Activated CD4-positive, alpha-beta T cell treated with anti-CD3 and anti-CD28 coated beads, Interleukin-2, amount 50 U/mL, for 24 hours (primary cell): ENCODE measurements at places on chromosomes 1 and 21.

GRCh38 chr1:44696101-44696500 lies 21.6 kb downstream of the ARMH1 start:
- DNase-seq: no peak

- no peak for DNase-seq
Measured at GRCh38 chr1:44909901-44910544, 67.0 kb upstream of the PTCH2 start.

- DNase-seq: no peak
Measured at GRCh38 chr1:147794570-147794969, 34.2 kb upstream of the GJA5 start.

- no peak for DNase-seq
Measured at GRCh38 chr1:56190806-56191365, 388.5 kb downstream of the PLPP3 start.

GRCh38 chr1:47262787-47263413 lies 30.9 kb upstream of the TAL1 start:
- DNase-seq: peak; percentile 1

DNA sequence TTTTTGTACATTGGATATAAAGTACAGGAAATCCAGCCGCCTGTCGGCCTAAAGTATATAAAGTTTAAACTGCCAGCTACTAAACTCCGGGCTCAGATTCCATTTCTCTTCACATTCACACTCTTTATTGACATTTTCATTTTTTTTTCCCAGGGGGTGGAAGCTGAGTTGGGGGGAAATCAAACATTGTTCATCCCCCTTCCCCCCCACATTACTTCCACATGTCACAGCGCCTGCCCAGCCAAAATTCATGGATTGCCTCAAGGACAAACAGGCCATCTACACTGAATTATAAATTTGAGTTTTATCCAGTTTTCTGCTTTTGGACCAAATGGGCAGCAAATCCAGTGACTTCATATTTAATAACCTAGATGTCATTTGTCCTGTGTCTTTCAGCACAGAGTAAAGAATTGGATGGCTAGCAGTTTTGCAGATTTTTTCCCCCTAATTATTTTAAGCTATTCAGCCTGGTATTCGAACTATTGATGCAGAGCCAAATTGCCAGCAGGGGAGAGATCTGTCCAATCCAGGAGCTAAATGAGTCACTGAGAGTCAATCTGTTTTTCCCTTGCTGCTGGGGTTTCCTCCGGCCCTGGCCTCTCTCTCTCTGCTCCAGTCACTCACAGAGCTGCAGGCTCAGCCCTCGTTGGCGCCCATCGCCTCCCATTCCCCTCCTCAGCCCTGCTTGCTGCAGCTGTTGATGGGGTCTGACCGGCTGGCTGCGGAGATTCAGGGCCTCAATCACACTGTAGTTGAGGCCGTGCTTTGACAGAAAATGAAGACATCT lies 98.0 kb downstream of the LMO4 start:
- DNase-seq: no peak

DNA sequence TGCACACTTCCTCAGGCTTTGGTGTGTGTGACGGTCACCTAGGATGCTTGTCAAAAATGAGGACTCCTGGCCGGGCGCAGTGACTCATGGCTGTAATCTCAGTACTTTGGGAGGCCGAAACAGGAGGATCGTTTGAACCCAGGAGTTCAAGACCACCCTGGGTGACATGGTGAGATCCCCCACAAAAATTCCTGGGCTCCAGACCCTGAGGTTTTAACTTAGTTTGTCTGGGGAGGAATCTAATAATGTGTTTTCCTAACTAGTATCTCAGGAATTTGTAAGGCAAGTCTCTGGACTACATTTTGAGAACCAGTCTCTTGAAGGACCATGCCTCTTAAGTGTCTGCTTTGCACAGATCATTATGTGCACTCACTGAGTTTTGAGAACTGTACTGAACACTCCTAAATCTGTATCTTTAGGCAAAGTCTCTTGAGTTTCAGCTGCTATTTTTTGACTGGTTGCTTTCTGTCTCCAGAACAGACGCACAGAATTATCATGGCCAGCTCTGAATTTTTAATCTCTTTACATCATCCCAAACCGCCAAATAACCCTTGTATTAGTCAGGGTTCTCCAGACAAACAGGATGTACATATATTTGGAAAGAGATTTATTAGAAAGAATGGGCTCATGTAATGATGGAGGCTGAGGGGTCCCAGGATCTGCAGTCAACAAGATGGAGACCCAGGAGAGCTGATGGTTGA lies 45.5 kb upstream of the VANGL1 start:
- DNase-seq: no peak

DNA sequence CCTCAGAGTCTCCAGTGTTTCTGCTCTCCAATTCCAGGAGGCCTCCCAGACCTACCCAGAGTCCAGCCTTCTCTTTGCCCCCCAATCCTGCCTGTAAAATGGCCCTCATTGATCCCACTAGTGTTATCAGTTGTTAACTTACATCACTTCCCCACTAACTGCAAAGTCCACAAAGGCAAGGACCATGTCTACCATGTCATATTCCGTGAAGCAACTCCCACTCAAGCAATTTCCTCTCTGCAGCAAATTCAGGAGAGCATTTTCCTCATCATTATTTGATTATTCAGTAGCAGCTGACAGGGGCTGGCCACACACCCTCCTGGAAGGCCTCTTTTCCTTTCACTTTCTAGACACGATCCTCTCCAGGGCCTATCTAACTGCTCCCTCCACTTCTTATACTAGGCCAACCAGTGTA lies 153.5 kb downstream of the RERE start:
- DNase-seq: no peak

DNA sequence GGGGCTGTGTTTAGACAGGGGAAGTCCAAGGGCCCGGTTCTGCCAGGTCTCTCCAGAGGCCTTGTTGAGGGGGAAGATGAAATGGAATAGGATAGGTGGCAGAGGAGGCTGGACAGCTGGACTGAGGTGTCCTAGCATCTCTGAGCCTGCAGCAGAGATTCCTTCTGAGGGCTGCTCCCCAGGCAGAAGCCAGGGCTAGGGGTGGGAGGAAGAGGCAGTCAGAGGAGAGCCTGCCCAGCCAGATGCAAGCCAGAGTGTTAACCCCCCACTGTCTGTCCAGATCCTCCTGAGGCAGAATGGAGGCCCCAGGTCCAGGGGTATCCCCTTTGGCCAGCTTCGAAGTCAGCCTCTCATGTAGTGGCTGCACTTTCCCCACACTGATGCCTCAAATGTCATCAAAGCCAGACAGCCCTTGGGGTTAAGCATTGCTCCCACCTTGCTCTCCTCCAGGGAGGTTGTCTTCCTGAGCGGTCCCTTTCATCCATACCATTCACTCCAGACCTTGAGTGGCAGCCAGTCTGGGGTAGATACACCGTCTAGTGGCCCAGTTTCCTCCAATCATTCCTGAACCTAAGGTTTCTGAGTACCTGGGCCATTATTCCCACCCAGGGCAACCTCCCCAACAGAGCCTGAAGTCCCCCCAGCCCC lies 1.7 kb downstream of the CSF1 start:
- no peak for DNase-seq

GRCh38 chr1:43512681-43513080 lies 18.0 kb upstream of the PTPRF start:
- DNase-seq: no peak

GRCh38 chr1:204280099-204280961 lies 66.5 kb upstream of the GOLT1A start:
- no peak for DNase-seq

GRCh38 chr1:186828611-186829454 lies at the start of gene PLA2G4A:
PLA2G4A (plus strand) TSS chr1:186828949; CDS start chr1:186854355, 25,406 bp downstream.
- peak; percentile 3 for DNase-seq

- DNase-seq: no peak
Measured at GRCh38 chr1:21284206-21285054, 5.8 kb downstream of the ECE1 start.

- DNase-seq: no peak
Measured at GRCh38 chr21:43854773-43855633, 10.0 kb upstream of the AGPAT3 start.

DNA sequence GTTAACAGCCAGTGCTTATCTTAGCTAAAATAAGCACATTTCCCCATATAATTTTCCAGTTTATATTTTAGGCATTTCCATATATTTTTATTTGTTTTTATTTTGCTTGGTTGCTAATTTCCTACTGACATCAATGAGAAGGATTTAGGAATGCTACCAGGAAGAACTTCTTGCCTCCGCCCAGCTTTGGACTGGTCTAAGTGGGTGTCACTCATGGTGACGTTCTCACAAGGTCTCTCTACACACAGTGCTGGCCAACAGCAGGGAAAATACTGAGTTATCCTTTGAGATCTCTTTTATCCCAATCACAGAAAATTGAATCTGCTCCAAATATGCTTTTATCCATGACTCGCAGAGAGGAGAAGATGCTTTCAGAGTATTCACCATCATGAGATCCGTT lies 13.2 kb downstream of the MX1 start:
- DNase-seq: no peak

DNA sequence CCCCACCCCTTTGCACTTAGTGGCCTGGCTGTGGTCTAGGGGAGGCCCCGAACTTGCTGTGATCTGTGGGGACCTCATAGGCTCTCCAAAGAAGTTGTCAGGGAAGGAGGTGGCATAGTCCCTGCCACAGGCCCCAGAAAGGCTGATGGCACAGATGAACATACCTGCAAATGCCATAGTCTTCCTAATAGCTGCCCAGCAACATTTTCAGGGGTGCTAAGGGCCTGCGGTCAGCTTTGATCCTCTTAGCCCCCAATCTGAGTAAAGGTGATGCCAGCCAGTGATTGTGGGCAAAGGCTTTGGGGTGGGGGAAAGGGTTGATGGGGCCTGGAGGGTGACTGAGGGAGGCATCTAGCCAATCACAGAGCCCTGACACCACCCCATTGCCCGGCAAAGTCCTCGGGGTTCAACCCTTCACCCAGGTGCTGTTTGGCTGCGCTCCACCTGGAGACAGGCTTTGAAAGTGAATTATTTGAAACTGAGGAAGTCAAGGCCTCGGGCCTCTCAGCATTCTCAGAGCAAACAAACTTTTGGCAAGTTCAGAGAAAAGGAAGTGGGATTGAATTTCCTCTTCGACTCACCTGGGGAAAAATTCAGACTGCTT lies 35.8 kb downstream of the PAX7 start:
- no peak for DNase-seq

DNA sequence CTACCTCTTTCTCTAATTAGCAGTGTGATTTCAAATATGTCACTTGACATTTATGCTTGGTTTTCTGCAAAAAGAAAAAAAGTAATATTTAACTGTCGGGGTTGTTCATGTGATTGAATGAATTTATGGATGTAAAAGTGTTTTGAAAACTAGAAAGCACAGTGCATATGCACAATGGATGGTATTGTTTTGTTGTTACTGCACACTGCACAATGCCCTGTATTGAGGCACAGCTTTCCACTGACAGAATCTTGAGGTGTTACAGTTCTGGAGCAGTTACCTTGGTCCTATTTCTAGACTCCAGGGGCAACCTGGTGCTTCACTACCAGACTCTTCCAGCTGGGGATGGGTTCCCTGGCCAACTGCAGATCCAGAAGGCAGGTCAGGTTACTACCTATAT lies 116.8 kb upstream of the L1TD1 start:
- no peak for DNase-seq

DNA sequence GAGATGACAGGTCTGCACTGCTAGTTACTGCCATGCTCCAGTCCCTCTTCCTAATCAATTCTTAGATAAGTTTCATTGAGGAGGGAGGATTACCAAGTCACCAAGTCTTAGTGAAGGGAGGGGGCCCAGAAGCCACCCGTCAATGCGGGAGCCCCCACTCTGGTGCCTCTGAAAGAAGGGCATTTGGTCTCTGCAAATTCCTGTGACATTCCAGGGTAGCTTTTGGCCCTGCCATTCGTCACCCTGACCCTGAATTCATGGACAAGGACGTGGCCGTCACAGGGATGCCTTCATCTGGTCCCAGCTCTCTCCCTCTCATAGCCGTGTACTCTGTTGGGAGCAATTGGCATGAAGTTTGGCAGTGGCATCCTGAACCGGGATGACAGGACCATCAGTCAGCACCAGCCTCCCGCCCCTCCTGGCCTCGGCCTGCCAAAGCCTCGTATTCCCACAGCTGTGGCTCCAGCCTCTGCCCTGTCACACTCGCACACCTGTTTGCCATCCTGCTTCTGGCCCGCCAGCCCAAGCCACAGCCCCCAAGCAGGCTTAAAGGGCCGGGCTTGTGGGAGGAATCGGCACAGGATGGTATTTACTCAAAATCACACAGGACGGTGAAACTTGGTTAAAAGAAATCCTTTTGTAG lies 150.7 kb downstream of the CLIC6 start:
- no peak for DNase-seq

GRCh38 chr1:85638412-85638811 lies 57.9 kb downstream of the CCN1 start:
- DNase-seq: no peak

DNA sequence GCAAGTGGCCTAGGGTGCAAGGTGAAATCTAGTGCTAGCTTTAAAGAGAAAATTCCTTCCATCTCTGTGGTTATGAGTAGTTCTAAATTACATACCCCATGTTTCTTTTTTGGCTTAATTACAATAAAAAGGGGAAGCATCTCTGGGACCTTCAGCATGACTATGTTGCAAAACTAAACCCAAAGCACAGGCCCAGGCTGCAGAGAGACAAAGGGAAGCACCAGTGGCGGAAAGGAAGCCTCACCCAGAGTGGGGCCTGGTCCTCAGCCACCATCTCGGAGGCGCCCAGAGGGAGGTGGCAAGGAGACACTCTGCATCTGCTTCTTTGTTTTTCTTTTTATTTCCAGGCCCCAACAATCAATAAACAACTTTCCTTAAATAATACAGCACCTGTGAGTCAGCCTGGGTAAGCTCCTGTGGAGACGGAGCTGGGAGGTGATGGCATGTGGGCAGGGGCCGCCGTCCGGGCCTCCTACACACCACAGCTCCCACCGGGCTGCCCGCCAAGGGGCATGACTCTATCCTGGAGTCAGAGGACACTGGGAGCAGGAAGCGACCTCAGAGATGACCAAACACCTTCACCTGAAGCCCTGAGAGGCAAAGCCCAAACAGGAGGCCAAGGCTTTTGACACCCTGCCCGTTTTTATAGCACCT lies 21.7 kb downstream of the ITPKB start:
- no peak for DNase-seq

- no peak for DNase-seq
Measured at GRCh38 chr1:104780470-104781078, 1030.9 kb downstream of the AMY1C start.
